ENCODE measurements at places on chromosomes 3 and 15.

GRCh38 chr3:52743152-52743551, 27.6 kb downstream of the NEK4 start:
- H3K4me3 ChIP-seq: no peak overlapping the region
- H3K27ac ChIP-seq: no peak overlapping the region
- no peaks in the 10 kb centered on the region for H3K36me3 ChIP-seq
- no peaks in the 10 kb centered on the region for H3K4me1 ChIP-seq
- DNase-seq: no peak
- no peaks in the 10 kb centered on the region for H3K27me3 ChIP-seq

DNA sequence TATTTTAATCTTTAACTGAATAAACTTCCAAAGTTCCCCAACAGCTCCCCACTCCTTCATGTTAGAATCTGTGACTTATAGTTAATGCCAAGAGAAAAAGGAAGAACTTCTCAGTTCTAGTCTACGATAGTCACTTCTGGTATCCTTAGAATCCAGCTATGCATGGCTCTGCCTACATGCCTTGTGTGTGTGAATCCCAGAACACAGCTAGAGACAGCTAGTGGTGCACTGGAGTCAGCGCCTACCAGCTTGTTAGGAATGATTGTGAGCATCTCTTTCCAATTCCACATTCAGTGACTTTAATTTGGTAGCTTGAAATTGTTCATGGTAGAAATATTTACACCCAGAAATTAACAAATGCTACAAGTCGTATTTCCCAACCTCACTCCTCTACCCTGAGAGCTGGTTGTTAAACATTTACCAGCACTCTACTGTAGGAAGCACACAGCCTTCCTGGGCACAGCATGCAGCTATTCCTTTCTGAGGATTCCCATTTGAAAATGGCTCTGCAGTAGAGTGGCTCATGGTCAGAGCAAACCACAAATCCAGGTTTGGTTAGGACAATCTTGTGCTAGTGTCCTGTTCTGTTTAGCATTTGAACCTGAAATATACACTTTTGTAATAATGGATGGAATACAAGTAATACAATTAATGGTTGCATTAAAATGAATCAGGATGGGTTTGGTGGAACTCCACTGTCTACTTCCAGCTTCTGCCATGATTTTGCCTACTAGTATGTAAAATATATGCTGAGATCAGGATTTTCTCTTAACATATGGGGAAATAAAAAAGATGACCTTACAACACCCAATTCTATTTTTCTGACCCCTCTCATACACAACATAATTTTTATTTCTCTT, 371.0 kb upstream of the GBE1 start:
- H3K4me1 ChIP-seq: peaks cover 5% of the 10 kb centered on the region
- H3K27me3 ChIP-seq: no peaks in the 10 kb centered on the region
- no peaks in the 10 kb centered on the region for H3K36me3 ChIP-seq
- no peak for DNase-seq

DNA sequence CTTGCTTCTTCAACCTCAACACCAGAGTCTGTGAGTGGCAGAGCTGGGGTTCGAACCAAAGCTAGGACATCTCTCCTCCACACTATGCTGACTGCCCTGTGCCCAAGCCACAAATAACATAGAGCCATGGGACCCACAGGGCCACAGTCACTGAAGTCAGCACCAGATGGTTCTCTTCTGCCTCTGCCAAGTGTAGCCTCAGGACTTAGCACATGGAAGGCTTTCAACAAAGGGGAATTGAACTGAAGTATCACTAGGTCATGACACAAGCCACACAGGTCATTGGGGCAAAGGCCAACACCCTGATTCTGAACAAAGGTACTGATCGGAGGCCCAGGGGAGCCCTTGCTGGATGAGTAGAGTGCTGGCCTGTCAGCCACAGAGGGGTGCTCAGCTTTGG, 83.6 kb downstream of the BDH1 start:
- no peak overlapping the region for H3K27ac ChIP-seq
- no peak for DNase-seq
- no peaks in the 10 kb centered on the region for H3K36me3 ChIP-seq
- H3K4me1 ChIP-seq: peaks cover 72% of the 10 kb centered on the region
- no peak overlapping the region for H3K4me3 ChIP-seq

- no peak overlapping the region for H3K4me3 ChIP-seq
- no peak overlapping the region for H3K27ac ChIP-seq
- no peaks in the 10 kb centered on the region for H3K36me3 ChIP-seq
- H3K4me1 ChIP-seq: peaks cover 3% of the 10 kb centered on the region
- no peak for DNase-seq
Measured at GRCh38 chr3:5271372-5271683, 83.8 kb downstream of the EDEM1 start.

DNA sequence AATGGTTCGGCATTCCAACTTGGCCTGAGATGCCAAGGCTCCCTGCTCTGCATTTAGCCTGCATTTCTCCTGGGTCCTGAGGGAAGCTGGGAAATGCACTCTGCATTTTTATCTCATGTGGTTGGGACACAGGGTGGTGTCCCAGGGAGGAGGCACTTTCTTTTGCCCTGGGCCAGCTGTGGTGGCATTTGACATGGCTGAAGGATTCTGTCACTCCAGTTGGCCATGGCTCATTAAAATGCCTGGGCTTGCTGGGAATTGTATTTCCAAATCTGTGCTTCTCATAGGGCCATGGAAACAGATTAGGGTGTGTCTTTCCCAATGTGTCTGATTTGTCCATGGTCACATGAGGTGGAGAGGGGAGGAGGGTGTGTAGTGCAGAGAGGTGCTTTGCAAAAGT, 128.3 kb upstream of the RGMA start:
- H3K27ac ChIP-seq: no peak overlapping the region
- no peaks in the 10 kb centered on the region for H3K27me3 ChIP-seq
- H3K4me3 ChIP-seq: no peak overlapping the region
- peaks cover 6% of the 10 kb centered on the region for H3K4me1 ChIP-seq

- H3K4me3 ChIP-seq: no peak overlapping the region
- H3K36me3 ChIP-seq: no peaks in the 10 kb centered on the region
- H3K4me1 ChIP-seq: peaks cover 5% of the 10 kb centered on the region
- DNase-seq: no peak
- H3K27me3 ChIP-seq: no peaks in the 10 kb centered on the region
Measured at GRCh38 chr3:97658668-97659285, 105.8 kb upstream of the ARL6 start.

DNA sequence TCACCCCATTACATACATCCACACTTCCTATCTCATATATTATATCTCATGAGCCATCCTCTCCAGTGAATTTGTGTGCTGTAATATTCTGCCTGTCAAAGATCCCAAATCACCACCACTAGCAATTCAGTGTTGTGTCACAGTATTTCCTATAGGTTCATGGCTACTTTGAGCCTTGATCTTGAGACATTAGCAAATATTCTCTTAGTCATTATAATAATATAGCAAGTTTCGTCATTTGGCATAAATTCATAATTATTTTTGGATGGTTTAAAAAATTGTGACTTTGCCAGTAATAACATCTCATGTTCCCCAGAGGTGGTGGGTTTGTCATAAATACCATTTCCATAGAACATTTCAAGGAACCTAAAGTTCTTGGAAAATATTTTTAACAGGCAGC, 47.7 kb downstream of the CMSS1 start:
- H3K4me1 ChIP-seq: no peaks in the 10 kb centered on the region
- no peak overlapping the region for H3K4me3 ChIP-seq
- H3K27ac ChIP-seq: no peak overlapping the region
- H3K27me3 ChIP-seq: no peaks in the 10 kb centered on the region

DNA sequence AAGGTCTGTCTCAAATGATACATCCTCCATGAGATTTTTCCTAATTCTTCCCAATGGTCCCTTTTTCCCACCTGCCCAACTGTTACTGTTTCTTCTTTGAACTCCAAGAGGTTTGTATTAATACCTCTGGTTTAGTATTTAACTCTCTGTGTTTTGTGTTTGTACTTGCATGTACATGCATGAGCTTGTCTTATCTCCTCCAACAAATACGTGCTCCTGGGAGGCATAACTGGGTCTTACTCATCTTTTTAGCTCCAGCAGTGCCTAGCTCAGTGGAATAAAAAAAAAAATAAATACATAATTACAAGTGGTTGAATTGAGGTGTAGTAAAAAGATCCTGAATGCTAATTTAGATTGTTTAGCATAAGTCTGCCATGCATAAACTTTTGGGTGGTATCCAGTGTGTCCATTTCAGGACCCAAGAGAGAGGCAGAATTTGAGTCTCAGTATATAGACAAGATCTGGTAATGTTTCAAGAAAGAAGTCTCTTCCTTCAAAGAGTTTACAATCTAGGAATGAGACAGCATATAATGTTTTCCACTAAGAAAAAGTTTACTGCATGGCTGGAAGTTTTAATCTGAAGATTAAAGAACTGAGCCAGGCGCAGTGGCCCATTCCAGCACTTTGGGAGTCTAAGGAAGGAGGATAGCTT, 1.7 kb upstream of the LYSMD2 start:
- peaks cover 9% of the 10 kb centered on the region for H3K27me3 ChIP-seq
- H3K27ac ChIP-seq: no peak overlapping the region
- H3K4me3 ChIP-seq: no peak overlapping the region
- no peaks in the 10 kb centered on the region for H3K36me3 ChIP-seq
- peaks cover 9% of the 10 kb centered on the region for H3K4me1 ChIP-seq

Measured in glutamatergic neuron (in vitro differentiated cells).